ENCODE measurements at places on chromosomes 6 and 20.

DNA sequence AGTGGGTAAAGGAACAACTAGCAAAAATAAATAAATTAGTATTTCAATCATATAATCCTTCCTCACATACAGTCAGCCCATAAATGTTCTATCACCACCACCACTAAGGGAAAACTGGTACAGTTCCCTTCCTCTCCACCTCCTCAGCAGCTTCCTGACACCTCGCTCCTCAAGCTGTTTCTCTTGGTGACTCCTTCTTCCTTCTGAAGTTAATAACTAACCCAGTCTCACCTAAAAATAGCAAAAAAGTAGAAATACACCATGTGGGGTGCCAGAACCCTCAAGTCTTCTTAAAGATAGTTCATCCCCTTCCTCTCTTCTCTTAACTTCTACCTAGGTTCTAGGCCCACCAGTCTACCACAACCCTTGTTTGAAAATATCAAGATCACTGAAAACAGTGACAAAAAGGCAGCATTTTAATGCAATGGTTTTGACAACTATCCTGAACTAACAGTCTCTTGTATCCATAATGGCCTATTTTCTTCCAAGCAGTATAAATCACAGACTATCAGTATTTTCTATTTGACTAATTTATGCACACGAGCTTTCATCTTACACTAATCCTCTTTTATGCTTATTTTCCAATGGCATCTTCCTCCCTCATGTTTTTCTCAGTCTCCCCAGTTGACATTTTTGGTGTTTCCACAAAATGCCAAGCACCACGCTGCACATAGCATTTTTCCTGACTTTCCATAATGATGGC lies 85.5 kb downstream of the KHDC1L start:
- no peak for DNase-seq

GRCh38 chr6:145845557-145845956 lies 31.0 kb upstream of the FBXO30 start:
- no peak for DNase-seq

DNA sequence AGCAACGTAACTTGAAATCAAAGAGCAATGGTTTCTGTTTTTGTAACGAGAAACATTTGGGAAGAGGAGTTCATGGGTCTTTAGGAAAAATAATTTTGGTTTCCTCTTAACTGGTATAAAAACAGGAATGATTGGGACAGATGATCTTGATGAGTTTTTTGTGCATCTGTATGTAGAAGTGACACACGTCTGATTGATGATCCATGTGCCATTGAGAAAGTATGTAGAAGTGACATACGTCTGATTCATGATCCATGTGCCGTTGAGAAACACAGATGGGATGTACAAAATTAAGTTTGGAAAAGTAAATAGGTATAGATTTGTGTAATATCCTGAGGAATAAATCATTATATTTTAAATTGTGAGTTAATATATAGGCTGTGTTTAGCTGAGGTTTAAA lies 2.1 kb downstream of the KIAA1586 start:
- no peak for DNase-seq

GRCh38 chr6:47532981-47533585 lies 55.5 kb downstream of the CD2AP start:
- DNase-seq, result no peak

- DNase-seq, result no peak
Observed at GRCh38 chr20:1651268-1652058, 6.1 kb downstream of the SIRPG start.

DNA sequence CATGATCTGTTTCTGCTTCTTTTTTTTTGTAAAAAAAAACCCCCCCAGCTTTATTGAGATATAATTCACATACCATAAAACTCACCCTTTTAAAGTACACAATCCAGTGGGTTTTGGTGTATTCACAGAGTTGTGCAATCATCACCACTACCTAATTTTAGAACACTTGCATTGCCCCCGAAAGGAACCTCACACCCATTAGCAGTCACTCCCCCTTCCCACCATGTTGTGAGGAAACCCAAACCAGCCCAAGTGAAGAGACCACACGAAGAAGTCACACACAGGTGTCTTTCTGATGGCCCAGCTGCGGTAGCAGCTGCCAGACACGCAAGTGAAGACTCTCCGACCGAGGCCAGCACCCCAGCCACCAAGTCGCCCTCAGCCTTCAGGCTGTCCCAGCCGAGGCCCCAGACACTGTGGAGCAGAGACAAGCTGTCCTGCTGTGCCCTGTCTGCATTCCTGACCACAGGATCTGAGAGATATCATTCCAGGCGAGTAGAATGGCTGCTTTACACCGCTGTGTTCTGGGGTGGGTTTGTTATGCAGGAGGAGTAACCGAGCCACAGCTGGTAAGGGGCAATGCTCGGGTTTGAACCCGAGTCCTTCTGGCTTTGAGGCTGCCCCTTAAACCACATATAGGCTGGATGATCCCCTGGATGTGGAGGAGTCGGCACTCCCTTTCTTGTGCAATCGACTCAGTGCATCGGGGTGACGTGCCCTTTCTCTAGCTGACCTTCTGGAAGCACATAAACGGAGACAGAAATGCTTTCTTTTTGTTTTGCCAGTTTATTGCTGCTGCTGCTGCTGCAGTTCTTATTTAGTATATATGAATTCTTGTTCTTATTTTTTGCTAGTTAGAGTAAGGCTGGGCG lies 59.1 kb upstream of the PTPN1 start:
- DNase-seq, result peak; percentile 75

GRCh38 chr20:49790077-49790798 lies 22.4 kb upstream of the SLC9A8 start:
- DNase-seq, result no peak

DNA sequence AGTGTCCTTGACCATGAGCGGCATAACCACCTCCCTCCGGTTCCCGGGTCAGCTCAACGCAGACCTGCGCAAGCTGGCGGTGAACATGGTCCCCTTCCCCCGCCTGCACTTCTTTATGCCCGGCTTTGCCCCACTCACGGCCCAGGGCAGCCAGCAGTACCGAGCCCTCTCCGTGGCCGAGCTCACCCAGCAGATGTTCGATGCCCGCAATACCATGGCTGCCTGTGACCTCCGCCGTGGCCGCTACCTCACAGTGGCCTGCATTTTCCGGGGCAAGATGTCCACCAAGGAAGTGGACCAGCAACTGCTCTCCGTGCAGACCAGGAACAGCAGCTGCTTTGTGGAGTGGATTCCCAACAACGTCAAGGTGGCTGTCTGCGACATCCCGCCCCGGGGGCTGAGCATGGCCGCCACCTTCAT lies 4.9 kb downstream of the TUBB1 start:
- DNase-seq, result no peak

DNA sequence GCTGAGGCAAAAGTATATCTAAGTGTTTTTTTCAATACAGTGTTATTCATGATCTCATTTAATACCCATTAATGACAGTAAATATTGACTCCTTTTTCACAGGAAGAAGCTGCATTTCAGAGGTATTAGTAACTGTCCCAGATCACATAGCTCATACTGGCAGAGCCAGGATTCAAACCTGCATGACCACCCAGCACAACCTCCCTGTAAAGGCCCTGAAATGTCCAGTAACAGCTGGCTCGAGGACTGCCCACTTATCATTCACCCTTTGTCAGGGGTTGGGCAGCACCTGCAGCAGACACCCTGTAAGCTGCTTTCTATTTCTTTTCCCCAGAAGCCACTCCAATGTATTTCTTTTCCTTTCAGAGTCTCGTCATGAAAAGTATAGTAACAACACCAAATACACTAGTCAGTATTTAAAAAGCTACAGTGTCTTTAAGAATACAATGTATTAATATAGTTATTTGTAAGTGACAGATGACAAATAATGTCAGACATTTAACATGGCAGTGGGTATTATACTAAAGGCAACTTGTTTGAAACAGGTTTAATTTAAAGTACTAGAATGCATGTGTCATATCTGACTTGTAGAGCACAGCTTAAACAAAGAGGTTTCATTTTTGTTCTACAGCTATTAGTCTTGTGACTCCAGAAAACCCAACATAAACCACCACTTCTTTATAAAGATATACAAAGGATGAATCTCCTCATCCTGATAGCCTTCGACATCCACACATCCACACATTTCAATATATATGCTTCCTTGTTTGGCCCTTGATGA lies 841.6 kb upstream of the GJE1 start:
- no peak for DNase-seq

DNA sequence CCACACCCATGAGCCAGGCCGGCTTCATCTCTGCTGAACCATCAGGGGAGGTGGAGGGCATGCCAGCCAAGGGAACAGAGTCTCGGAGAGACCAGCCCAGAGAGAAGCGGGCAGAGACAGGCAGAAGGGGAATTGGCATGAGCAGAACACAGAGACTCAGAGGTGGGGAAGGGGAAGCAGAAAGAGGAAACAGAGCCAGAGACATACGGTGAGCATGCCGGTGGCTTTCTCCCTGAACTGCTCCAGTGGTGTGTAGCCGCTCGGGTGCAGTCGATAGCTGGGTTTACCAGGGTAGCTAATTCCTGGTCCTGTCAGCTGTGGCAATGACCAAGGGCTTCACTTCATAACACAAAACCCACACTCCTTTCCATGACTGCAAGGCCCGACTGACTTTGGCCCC lies 83.6 kb upstream of the CCDC167 start:
- DNase-seq, result no peak

DNA sequence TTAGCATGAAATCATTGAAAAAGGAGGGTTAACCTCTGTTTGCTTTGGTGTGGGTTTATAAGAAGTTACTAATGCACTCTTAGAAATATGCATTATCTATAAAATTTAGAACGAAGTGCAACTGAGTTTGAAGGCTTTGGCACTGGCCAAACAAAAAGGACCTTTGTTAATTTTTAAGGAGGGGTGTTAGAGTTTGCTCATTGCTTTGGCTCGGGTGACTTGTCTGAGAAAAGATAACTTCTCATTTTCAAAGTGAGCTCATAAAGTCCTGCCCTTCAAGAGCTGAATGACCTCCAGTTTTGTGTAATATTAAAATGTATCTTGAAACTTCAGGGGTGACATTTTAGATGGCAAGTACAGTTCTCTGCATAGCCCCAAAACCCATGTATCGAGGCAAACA lies 25.9 kb downstream of the NEDD9 start:
- DNase-seq, result no peak

DNA sequence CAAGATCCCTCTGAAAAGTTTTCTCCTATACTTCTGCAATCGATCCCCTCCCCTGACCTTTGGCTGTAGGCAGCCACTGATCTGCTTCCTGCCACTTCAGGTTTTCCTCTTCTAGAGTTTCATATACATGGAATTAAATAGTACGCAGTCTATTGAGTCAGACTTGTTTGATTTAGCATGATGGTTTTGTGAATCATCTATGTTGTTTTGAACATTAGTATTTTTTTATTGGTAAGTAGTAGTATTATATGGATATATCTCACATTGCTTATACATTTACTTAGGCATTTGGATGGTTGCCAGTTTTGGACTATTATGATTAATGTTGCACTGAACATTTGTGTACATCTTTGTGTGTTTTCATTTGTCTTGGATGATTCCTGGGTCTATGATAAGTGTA lies 518.0 kb downstream of the CD109 start:
- DNase-seq, result no peak

- DNase-seq, result no peak
Observed at GRCh38 chr6:48315051-48315719, 204.2 kb upstream of the PTCHD4 start.

DNA sequence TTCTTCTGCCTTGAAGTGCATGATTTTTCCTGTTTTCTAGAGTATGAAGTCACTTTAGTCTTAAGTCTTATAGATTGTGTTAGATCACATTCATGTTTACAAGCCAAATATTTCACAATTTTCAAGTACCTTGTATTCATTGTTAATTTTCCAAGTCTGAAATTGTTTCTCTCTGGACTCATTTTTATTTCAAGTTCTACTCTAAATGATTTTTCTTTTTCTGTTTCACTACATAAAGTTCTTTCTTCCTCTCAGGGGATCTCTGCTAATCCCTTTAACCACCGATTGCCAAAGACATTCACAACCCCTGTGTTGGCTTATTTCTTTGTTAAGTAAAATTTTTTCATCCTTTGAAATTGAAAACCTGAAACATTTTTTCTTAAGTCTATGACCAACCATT lies 805.7 kb downstream of the KIF16B start:
- DNase-seq, result no peak

DNA sequence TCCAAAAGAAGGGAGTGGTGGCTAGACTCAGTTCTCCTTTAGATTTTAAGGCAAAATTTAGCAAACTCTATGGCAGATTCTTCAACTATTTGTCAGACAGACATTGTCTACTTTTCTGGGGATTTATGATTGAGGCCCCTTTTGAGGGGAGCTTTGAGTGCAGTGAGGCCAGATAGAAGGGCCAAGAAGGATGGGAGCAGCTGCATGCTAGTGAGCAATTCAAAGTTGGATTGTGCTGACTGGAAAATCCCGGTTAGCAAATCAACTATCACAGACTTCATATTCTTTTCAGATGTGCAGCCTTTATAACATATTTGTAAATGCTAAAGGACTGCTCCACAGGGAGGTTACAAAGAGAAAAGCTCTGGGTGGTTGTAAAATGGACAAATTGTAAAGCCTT lies 35.0 kb upstream of the ESR1 start:
- no peak for DNase-seq

DNA sequence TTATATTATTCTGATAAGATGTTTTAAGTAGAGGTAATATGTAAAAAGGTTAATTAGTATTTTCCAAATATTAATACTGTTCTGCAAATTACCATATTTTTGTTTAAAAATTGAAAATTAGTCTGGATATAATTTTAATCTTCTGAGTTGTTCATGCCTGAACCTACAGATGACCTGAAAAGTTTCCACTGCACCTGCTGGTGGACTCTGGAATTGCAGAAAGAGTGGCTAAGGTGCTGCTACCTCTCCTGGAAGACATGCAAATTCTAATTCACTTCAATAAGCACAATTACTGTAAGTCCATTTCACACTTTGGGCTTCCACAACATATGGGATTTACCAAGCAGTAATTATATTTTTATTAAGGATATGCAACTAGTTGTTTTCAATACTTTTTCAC lies 77.7 kb upstream of the OLIG3 start:
- DNase-seq, result no peak

GRCh38 chr6:52407467-52407866 lies 12.7 kb upstream of the EFHC1 start:
- DNase-seq, result no peak

GRCh38 chr20:25461786-25462545 lies 54.5 kb downstream of the GINS1 start:
- DNase-seq, result peak; percentile 40

- no peak for DNase-seq
Observed at GRCh38 chr6:156795825-156796224, 18.6 kb downstream of the ARID1B start.

- no peak for DNase-seq
Observed at GRCh38 chr6:47478233-47479139, 897 bp downstream of the CD2AP start.

DNA sequence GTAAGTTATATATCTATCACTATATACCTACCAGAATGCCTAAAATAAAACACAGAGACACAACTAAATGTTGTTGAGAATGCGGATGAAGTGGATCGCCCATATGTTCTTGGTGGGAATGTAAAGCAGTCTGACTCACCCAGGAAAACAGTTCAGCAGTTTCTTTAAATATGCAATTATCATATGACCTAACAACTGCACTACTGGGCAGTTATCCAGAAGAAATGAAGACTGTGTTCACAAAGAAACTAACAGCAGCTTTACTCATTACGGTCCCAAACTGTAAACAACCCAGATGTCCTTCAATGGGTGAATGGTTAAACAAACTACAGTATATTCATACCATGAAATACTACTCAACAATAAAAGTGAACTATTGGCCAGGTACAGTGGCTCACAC lies 14.3 kb upstream of the ZC3H12D start:
- no peak for DNase-seq

- no peak for DNase-seq
Observed at GRCh38 chr6:23783901-23784300, 342.1 kb upstream of the NRSN1 start.
